ENCODE measurements at places on chromosomes 12 and 14. TPM values are rescaled to one million over a fixed set of nuclear protein-coding genes. Genes with fewer than 3 reads are reported as not detected.

CCDC88C gene
- 0.10 TPM for total RNA-seq

CNTN1 gene
- not detected for total RNA-seq

RPS6KL1 gene
- 3.6 TPM for total RNA-seq

CLEC12A gene
- not detected for total RNA-seq

POU6F1 gene
- 1.7 TPM for total RNA-seq

SLC4A8 gene
- 0.78 TPM for total RNA-seq

PLXNC1 gene
- 0.24 TPM for total RNA-seq

KIF5A gene
- 1.9 TPM for total RNA-seq
